ENCODE measurements at places on chromosomes 2 and 18.

GRCh38 chr2:168560817-168561499, 104.9 kb downstream of the CERS6 start:
- no peak for DNase-seq

GRCh38 chr2:3305431-3305830, 72.2 kb downstream of the EIPR1 start:
- no peak for DNase-seq

DNA sequence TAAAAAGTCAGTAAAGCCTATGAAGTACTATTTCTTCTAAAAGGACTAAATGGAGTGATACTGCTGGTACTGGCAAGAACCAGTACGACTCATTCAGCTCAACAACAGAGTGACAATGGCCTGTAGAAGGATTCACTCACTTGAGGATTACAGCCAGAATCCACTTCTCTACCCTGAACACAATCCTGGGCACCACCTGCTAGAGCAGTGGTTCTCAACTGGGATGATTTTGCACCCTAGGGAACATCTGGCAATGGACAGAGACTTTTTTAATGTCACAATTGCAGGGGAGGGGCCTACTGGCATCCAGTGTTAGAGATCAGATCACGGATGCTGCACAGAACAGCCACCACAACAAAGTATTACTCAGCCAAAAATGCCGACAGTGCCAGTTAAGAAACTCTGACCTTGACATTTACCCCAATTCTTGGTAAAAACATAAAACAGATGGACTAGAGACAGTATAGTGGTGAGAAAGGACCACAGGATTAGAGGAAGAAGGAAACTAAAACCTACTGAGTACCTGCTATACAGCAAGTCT, 5.0 kb downstream of the SPIRE1 start:
- peak; percentile 32 for DNase-seq

DNA sequence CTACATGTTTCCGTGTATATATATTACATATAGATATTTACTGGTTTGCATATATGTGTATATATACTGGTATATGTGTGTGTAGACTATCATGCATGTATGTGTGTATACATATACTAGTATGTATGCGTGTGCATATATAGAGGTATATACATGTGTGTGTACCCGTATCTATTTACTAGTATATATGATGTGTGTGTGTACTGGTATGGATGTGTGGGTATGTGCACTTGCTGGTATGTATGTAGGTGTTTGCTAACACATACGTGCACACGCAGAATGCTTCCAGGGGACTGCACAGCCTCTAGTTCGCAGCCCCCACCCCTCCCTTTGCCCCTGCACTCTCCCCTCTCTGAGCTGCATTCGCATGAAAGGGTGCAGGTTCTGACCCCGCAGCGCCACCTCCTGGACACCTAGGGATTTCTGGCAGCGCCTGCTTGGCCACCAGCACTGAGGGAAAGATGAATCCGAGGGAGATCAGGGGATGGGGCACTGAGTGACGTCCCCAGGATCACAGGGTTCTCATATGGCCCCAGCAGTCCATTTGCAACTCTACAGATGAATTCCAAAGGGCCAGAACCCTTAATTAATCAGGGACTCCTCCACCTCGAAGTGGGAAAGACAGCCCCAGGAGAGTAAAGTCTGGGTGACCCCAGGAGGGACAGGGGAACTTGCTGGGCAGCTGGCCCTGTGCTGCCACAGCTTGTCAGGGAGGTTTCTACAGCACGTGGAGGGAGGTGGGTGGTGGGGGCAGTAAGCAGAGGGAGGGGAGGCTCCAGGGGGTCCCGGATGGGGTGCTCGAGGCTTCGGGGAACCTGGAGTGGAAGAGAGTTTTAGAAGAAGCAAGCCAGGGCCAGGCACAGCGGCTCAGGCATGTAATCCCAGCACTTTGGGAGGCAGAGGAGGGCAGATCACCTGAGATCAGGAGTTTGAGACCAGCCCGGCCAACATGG, 66.8 kb upstream of the ASAP2 start:
- peak; percentile 69 for DNase-seq

DNA sequence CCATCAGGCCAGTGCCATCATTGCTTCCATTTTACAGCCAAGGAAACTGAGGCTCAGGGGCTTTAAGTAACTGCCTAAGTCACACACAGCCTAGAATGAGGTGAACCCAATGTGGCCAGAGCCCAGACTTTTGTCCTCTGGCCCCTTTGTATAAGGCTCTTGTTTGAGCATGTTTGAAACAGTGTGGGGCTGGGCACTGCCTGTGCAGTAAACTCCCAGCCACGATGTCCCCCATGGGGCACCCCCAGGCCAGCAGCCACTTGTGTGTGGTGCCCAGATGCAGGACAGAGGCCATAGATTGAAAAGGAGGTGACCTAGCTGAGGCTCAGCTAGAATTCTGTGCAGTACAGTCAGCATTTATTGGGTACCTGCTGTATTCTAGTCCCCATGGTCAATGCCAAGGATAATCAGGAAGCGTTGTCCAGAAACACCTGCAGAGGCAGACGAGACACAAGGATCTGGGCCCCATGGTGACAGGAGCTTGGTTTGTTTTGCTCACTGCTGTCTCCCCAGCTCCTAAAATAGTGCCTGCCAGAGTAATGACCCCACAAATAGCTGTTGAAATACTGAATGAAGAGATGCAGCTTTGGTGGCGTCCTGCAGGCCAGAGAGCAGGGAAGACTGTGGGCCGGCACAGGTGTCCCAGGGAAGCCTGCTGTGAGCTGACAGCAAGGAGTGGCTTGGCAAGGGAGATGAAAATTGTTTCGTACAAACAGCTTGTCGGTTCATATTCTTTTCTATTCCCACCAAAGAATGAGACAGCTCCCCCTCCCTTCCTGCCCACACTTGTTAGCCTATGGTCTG, 160.7 kb downstream of the LDLRAD4 start:
- no peak for DNase-seq

DNA sequence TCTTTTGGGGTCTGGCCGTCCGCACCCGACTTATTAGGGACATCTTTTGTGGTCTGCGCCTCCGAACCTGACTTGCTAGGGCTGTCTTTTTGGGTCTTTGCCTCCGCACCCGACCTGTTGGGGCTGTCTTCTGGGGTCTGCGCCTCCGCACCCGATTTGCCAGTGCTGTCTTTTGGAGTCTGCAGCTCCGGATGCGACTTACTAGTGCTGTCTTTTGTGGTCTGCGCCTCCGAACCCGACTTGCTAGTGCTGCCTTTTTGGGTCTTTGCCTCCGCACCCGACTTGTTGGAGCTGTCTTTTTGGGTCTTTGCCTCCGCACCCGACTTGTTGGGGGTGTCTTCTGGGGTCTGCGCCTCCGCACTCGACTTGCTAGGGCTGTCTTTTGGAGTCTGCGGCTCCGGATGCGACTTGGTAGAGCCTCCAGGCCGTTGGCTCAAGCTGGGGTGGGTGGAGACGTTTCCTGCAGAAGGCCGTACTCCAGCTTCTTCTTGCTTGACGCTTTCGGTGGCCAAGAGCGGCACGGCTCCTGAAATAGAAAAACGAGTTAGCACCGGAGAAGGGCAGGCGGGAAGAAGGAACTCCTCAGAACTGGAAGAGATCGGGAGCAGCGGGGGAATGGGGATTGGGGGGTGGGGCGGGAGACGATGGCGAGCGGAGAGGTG, 498 bp downstream of the TGOLN2 start:
- DNase-seq, result no peak

- DNase-seq, result peak; percentile 32
These were observed 1.8 kb upstream of the WIPF1 start for GRCh38 chr2:174599310-174599921.

- no peak for DNase-seq
These were observed 270.2 kb downstream of the EN1 start for GRCh38 chr2:118577202-118577601.

- no peak for DNase-seq
These were observed 44.4 kb upstream of the NRP2 start for GRCh38 chr2:205637779-205638503.

- DNase-seq, result no peak
These were observed 654.3 kb downstream of the SLC4A3 start for GRCh38 chr2:220281771-220282170.

- DNase-seq, result no peak
These were observed 26.2 kb downstream of the FER1L5 start for GRCh38 chr2:96668771-96669170.

DNA sequence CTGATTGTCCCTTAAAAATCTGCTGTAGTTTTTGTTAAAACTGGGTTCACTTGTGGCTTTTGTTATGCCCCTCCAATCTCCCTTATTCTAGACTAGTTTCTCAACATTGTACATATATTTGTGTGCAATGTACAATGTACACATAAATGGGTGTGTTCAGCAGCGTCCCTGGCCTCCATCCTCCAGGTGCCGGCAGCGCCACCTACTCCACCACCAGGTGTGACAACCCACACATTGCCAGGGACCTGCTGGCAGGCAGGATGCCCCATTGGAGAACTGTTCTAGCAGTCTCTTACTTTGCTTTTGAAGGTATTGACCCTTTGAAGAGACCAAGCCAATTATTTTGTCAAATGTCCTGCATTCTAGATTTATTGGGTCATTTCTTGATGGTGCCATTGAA, 75.4 kb downstream of the SH3RF3 start:
- no peak for DNase-seq

DNA sequence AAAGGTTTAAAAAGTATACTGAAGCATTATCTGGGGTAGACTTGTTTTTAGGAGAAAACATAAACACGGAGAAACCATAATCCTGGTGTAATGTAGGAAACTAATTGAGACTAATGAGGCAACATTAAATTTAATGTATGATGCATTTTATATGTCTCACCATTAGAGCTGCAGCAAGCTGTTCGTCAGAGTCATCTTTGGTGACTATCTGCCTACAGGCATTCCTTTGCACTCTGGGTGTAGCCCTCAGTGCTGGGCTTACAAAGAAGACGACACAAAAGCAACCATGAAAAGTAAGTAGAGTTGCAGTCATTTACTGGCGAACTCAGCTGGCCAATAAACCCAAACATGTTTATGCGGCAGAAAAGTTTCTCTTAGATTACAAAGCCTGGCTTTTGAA, 415.3 kb upstream of the ZEB2 start:
- DNase-seq, result no peak

DNA sequence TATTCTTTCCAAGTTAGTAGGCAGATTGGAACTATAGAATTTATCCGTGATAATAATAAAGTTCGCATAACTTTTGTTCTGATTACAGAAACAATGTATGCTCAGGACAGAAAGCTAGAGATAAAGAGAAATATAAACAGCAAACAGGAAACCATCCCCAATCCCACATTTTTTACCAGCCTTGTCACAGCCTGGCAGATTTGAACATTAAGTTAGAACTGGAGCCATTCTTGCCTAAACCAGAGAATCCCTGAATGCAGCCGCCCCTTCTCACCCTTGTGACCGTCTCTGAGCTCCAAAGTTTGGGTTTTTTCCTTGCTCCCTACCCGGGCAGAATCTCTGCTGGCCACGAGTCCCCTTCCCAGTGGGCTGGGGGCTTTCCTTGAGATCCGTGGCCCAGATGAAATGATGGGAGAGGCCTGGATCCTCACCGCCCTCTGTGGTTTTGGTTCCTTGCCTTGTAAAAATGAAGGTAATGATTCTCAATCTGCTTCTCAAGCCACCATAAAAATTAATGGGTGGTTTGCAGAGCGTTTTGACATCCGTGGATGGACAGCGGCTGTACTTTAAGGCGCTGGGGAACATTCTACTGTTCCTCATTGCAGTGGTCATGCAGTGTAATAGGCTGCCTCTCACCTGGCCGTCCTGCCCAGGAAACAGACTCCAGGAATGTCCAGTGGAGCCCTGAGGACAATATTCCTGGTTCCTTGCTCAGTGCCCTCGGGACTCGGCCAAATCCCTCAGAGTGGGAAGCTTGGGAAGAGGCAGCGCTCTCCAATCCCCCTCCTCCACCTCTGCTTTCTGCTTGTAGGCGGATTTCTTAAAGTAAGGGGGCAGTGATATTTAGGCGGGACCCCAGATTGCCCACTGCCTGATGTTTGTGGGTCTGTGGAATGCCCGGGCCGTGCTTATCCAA, 1.6 kb downstream of the SH3BP4 start:
- no peak for DNase-seq

GRCh38 chr2:226796840-226797288, 2.8 kb downstream of the IRS1 start:
- no peak for DNase-seq

DNA sequence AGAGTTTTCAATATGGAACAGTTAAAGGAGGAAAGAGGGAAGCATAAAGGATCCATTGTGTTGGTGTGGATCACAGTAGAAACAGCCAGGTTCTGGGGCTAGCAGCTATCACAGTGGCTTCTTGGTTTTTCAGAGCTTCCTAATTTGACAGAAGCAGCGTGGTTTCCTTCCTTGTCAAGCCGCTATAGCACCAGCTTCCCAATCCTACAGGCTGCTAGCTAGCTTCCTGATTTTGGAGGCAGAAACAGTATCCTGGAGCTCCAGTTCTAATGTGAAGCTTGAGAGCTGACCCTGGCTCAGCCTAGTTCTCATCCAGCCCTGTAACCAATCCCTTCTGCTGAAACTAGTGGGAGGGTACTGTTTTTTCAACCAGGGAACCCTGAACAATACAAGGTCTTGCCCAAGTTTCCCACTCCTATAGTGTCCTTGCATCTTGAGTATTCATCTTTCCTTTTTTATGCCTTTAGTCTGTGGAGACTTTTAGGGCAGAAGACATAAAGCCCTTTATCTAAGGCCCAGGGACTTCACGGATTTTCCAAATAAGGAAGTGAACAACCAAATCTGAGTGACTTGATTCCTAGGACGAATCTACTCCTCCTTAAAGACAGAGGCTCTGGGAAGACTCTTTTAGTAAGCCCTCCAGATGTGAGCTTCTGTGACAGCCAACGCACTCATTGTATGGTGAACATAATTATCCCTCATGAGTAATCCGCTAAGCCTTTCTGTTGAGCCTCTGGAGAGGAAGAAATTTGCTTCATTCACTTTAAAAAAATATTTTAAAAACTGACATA, 33.8 kb downstream of the CCDC93 start:
- DNase-seq, result peak; percentile 85

DNA sequence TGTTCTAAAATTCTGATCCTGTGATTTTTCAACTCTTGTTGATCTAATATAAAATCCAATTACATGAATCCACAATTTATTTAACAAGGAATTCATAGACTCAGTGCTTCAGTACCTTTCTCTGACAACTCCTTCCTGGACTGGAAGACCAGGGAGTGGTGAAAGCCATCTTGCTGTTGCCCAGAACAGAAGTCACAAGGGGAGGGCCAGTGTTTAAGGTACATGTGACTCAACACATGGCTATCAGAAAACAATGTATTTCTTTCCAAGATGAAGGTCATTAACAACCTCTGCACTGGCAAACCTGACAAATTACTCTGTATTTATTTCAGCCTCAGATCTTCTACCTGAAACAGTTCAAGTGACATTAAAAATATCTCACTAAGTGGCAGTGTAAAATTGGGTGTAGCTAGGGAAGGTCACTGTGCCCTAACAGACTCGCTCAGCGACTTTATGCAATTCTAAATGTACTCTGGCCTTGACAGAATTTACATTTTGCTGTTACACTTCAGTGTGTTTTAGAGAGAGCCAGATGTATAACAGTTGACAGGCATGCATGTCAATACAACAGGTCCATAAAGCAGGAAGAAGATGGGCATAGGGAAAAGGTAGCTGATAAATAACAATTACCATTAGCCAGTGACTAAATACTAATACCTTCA, 75.4 kb downstream of the NCKAP5 start:
- no peak for DNase-seq

GRCh38 chr2:181371782-181372645, 85.2 kb upstream of the ITGA4 start:
- no peak for DNase-seq

Measured in inflammatory macrophage (primary cell).